Endothelial cell of coronary artery (primary cell): ENCODE measurements at places on chromosomes 5 and 9. TPM values are rescaled to one million over a fixed set of nuclear protein-coding genes. Genes with fewer than 3 reads are reported as not detected.

IFNA2 gene
- total RNA-seq: not detected in 2 replicates

TLR4 gene
- total RNA-seq: 43.6 and 92.9 TPM in 2 replicates

SPINK4 gene
- total RNA-seq: not detected in 2 replicates

ERP44 gene
- 6.7 and 10.1 TPM in 2 replicates for total RNA-seq
